ENCODE measurements at places on chromosomes 3 and 15.

GRCh38 chr3:123371426-123371825 is 77.5 kb downstream of the ADCY5 start:
- DNase-seq, result no peak

DNA sequence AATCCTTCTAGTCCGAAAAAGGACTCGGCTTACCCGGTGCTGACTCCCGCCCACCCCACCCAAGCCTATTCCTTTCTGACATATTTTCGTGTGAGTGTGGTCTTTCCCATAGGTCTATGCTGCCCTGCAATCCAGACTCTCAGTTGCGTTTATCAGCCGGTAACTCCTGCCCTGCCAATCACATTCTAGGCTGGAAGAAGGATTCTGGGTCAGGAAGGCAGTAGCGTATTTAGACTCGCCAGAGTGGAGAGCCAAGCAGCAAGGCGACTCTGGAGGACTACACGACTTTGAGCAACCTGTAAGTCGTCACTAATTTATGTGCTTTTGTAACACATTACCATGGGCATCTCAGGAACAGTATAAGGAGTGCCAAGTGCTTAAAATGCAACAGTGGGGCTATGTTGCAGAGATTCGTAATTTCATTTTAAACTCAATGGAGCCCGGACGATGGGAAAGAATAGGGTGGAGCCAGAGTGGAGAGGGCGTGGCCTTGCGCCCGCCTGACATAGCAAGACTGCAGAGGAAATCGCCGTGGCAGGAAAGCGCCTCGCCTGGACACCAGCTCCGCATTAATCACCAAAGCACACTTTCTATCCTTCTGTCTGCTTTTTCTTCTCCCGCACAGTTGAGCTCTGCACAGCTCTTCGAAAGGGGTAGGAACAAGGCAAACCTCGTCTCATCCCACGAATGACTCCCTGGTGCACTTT is 1044.2 kb downstream of the AGBL1 start:
- DNase-seq, result no peak

DNA sequence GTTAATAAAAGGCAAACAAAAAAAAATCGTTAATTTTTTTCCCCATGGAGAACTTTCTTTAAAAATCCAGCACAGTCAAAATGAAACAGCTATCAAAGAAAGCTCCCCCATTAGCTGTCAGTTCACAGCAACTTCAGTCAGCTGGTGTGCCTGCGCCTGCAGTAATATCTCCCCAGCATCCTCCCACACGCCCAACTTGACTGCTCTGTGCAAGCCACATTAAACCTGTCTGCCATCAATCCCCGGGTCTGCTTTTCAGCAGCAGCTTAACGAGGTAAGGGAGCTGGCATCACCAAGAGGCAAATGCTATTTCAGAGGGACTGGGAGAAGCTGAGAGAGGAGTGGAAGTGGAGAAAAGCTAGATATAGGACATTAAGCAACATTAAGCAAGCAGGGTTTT is 337.5 kb downstream of the GAP43 start:
- no peak for DNase-seq

- no peak for DNase-seq
Measured at GRCh38 chr3:108092501-108092900, 1.7 kb upstream of the CD47 start.

- DNase-seq, result no peak
Measured at GRCh38 chr15:51751697-51752683, 593 bp downstream of the TMOD2 start.

GRCh38 chr15:76003364-76003763 is 8.9 kb downstream of the NRG4 start:
- DNase-seq, result no peak

GRCh38 chr3:50347187-50347813 is 1.8 kb upstream of the ZMYND10 start:
- DNase-seq, result no peak

DNA sequence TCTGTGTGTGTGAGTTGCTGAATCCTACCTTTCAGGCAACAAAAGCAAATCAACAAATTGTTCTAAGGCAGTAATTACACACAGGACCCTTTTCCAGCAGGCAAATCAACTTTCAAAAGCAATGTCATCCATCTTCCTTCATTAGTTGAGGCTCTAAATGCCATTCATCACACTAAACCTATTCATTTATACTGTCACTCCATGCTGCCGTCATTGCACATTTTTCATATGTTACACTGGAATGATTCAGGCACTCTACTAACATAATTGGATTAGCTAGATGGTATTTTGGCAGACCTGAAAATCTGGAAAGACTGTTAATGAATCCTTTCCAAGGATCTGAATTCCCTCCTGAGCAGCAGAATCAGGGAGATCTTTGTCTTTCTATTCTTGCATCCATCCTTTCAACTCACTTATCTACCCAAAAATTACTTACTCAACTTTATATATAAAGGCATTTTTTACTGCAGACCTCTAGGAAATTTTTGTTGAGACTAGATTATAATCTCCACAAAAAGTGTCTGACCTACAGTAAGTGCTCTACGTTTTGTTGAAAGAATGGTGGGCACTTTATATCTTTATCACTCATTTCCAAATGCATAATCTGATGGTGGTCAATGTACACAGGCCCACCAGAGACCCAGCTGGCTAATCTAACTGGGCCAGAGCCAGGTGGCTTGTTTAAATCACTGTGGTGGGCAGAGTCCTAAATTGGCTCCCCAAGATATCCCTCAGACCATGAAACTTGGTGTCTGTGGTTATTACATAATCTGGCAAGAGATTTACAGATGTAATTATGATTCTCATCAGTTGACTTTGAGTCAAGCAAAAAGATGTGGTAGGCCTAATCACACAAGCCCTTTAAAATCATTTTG is 25.0 kb downstream of the MIX23 start:
- no peak for DNase-seq

GRCh38 chr3:69914395-69914794 is 85.1 kb upstream of the SAMMSON start:
- DNase-seq, result no peak

GRCh38 chr3:72008226-72008996 is 223.5 kb upstream of the PROK2 start:
- DNase-seq, result no peak

DNA sequence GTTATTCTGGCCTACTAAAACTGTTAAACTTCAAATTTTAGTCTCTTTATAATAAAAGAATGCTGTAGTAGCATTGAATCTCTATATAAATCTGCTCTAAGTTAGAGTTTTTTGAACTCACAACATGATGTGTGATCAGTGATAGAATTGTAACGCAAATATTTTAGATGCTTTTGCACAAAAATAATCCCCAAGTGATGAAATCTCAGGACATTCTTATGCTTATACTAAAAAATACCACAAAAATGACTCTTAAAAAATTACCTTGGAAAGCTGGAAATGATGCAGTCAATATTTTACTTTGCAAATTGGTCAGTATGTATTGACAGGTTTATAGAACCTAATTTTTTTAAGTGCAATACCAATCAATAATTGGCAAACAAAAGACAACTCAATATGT is 375.3 kb downstream of the TBC1D5 start:
- DNase-seq, result no peak

- no peak for DNase-seq
Measured at GRCh38 chr15:59251001-59251845, 44.6 kb downstream of the LDHAL6B start.

DNA sequence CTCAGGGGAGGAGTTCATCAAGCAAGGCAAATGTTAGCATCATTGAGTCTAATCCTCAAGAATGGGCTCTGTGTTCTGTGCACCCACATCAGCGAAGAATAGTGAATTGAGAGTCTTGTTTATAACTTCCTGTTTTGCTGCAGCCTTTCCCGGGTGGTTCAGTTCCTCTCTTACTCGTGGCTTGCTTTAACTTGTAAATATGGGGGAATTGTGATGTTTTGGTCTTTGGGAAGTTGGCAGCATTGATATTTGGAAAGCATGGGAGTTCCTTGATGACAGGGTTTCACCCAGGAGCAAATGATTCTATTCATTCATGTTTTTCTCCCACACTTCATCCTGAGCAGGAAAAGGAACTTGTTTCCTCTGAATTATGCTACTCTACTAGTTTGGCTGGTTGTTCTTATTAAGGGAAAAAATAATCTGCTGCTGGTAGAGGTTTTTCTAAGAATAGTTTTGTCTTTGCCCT is 40.4 kb downstream of the GPD1L start:
- DNase-seq, result no peak

DNA sequence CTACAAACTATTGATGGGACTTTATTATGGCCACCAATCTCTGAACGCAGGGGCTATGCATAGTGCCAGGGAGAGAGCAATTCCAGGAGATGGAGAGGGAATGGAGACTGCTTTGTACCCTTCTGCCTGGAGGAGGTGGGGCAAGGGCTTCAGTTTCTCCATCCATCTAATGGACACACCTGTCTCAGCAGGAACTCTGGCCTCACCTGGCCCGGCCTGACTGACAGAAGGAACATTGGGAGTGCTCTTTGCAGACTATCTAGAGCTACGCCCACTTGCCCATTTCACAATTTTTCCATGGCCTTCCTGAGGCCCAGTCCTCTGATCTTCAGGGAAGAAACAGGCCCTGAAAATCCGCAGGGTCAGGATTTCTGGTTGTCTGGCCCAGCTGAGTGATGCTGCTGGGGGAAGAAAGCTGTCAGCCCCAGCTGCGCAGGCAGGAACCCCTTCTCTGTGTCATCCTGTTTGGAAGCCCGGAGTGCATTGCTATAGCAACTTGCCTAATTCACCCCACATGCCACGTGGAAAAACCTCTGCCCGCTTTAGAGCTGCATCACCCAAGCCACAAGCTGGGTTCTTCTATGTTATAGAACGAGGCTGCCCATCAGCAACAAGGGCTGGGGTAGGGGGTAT is 6.4 kb downstream of the ITGA11 start:
- DNase-seq, result no peak

GRCh38 chr3:45064512-45065372 is 38.6 kb downstream of the CLEC3B start:
- DNase-seq, result no peak

GRCh38 chr3:162632672-162633071 is 1136.1 kb downstream of the OTOL1 start:
- no peak for DNase-seq

- DNase-seq, result no peak
Measured at GRCh38 chr3:126531051-126531330, 7.0 kb downstream of the CHST13 start.

GRCh38 chr15:50066666-50067065 is 52.4 kb downstream of the ATP8B4 start:
- DNase-seq, result no peak

- DNase-seq, result no peak
Measured at GRCh38 chr3:26535151-26535550, 87.4 kb upstream of the LRRC3B start.

- no peak for DNase-seq
Measured at GRCh38 chr3:105532251-105532650, 165.5 kb downstream of the ALCAM start.

DNA sequence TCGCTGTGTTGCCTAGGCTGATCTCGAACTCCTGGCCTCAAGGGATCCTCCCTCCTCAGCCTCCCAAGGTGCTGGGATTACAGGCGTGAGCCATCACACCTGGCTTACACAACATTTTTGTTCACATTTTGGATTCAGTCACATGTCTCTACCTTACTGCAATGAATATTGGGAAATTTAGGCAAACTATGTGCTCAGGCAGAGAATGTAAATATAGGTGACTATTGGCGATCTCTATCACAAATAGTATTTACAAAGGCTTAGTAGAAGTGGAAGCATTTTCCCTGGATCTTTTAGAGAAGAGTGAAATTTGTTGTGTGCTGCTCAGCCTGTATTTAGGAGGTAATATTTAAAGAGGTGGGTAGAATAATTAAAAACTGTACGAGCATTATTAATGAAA is 20.7 kb downstream of the SCAANT1 start:
- no peak for DNase-seq

DNA sequence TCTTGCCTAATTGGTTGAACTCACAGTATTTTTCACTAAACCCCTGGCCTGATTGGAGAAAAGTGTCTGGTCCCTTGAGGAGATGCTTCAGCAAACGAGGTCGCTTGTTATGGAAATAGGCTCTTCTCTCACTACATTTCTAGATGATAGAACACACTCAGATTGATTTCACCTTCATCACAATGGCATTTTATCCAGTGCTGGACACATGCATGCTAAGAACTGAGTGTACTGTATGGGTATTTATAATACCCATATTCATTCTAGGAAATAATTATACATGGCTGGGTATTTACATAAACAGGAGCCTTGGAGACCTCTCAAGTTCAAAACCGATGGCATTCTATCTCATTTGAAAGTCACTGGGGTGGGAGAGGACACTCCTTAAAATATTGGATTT is 444.9 kb downstream of the LPP start:
- no peak for DNase-seq

DNA sequence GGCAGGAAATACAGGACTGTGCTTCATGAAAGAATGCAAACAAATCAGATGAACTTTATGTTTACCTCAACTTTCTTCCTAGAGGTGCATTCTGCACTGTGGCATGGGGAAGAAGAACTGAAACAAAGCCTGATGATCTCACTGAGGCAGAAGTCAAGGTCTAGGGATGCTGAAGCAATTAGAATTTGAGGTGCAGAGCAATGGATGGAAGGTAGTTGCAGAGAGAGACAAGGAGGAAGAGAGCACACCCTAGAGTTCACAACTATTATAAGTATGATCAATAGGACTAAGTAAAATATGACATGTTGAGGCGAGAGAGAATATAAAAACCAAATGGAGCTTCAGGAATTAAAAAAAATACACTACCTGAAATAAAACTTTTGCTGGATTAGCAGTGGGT is 420.1 kb downstream of the EDEM1 start:
- DNase-seq, result no peak
